MG63 (cell line): ENCODE measurements at places on chromosomes 4 and X. TPM values are rescaled to one million over a fixed set of nuclear protein-coding genes. Genes with fewer than 3 reads are reported as not detected.

Gene SH3TC1
- 2.5 and 7.4 TPM in 2 replicates for total RNA-seq

Gene SLC25A5
- total RNA-seq: 49.0 and 68.0 TPM in 2 replicates

Gene PARM1
- total RNA-seq: not detected in 2 replicates

Gene HTRA3
- 0.15 and 1.3 TPM in 2 replicates for total RNA-seq

Gene ATP7A
- total RNA-seq: 4.2 and 6.4 TPM in 2 replicates

Gene SMIM43
- 2.2 and 3.4 TPM in 2 replicates for total RNA-seq

Gene ASB5
- 0.32 and 3.6 TPM in 2 replicates for total RNA-seq

Gene GAGE12H
- total RNA-seq: not detected in 2 replicates

Gene VCX3B
- total RNA-seq: not detected in 2 replicates

Gene GLUD2
- total RNA-seq: 1.5 and 3.0 TPM in 2 replicates

Gene CT45A1
- not detected in 2 replicates for total RNA-seq

Gene PNMA5
- not detected in 2 replicates for total RNA-seq

Gene EGF
- 0.20 and 0.63 TPM in 2 replicates for total RNA-seq

Gene SLBP
- 72.1 and 99.1 TPM in 2 replicates for total RNA-seq

Gene SMIM14
- 19.0 and 19.5 TPM in 2 replicates for total RNA-seq

Gene PNMA6A
- total RNA-seq: 0.39 and 1.0 TPM in 2 replicates

Gene CDS1
- not detected in 2 replicates for total RNA-seq

Gene AWAT2
- not detected in 2 replicates for total RNA-seq

Gene CDKL2
- total RNA-seq: not detected in 2 replicates

Gene PRDM8
- total RNA-seq: 0.49 and 3.6 TPM in 2 replicates

Gene ZCCHC12
- not detected in 2 replicates for total RNA-seq

Gene GIMD1
- not detected in 2 replicates for total RNA-seq
